Inflammatory macrophage (primary cell): ENCODE measurements at places on chromosomes 7 and 10.
A peak's percentile ranks its signal among the peaks of the same experiment; 100 is the strongest.

DNA sequence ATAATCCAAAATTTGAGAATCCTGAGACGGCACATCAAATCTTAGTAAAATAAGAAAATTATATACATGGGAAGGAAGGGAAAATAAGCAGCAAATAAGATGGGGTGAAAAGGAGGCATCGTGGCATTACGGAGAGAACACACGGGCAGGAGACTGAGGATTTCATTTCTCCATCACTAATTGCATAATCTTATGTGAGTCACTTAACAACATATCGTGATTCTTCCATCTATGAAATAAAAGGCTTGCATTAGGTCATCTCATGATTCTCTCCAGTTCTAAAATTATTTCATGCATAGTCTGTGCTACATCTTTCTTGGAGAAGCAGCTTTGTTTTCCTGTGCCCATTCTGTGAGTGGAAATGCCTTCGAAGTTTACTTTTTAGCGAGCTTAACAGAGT is 288.7 kb downstream of the LRMDA start:
- peak; percentile 26 for DNase-seq

- DNase-seq: no peak
These were observed 300.6 kb downstream of the GFRA1 start for GRCh38 chr10:115972426-115972825.

DNA sequence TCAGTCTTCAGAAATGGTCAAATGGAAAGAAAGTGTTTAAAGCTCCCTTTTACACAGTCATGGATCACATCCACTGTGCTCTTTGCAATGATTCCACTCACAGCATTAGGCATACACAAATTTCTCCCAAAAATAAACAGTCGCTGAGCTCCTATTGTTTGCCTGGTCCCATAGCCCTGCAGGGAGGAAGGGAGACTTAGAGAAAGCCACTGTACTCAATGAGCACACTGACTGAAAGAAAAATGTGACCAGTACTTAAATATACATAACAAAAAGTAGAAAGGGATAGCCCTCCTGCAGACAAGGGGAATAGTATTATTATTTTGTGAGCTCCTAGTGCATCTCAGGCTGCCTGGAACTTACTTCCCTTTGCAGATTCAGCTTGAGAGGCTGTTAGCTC is 853.2 kb downstream of the GRID1 start:
- DNase-seq: no peak

GRCh38 chr7:1181640-1182039 is 21.6 kb upstream of the ZFAND2A start:
- peak; percentile 13 for DNase-seq

- DNase-seq: no peak
These were observed 47.2 kb upstream of the SEMA3E start for GRCh38 chr7:83696101-83696500.

GRCh38 chr10:78336402-78336791 is 302.7 kb downstream of the RPS24 start:
- DNase-seq: no peak

GRCh38 chr7:6269527-6269926 is 2.9 kb downstream of the CYTH3 start:
- no peak for DNase-seq

GRCh38 chr7:50492770-50493519 is 42.8 kb upstream of the FIGNL1 start:
- no peak for DNase-seq

DNA sequence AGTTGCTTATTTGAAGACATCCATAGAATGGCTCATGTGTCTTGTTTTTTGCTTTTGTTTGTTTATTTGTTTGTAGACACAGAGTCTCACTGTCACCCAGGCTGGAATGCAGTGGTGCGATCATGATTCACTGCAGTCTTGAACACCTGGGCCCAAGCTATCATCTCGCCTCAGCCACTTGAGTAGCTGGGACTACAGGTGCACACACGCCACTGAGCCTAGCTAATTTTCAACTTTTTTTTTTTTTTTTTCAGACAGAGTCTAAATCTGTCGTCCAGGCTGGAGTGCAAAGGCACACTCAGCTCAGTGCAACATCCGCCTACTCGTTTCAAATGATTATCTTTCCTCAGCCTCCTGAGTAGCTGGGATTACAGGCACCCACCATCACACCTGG is 83.3 kb upstream of the KLF6 start:
- DNase-seq: no peak

DNA sequence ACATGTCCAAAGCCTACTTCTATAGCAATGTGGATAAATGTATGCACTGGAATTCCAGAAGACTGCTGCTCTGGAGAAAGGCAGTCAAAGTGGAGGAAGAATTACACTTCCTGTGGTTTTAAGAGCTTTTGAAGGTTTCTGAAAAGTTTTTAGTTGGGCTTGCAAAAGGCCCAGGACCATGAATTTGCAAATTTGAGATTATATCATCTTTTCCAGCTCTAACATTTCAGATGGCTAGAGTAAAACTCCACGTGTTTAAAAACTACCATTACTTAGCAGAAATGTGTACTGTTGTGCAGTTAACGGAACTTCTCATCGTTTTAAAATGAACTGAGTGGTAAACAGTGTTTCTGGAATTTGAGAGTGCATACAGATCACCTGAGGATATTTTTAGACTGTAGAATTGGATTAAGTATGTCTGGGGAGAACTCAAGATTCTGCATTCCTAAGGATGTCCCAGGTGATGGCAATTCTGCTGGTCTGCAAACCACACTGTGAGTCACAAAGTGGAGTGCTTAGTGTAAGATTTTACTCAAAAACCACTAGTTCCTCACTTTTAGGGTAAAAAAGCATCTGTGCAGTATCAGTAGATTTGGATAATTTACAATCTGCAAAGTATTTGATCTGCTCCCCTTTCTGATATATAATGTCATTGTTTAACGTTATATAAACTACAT is 32.9 kb upstream of the CCDC71L start:
- peak; percentile 31 for DNase-seq

DNA sequence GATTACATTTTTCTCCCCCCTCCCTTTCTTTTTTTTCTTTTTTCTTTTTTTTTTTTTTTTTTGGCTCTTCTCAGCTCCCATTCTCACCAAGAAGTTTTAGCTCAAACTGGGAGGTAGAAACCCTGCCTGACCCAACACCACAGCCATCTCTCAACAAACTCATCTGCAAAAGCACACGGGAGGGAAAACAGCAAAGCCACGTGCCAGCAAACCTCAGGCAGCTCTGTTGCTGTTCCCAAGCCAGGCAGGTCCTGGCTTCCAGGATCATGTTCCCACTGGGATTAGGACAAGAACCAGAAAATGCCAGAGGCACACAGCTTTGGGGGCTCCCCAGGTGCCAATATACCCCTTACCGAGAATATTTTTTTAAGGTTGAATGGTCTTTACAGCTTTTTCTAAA is 56.7 kb downstream of the ITIH5 start:
- DNase-seq: no peak

GRCh38 chr10:62022830-62023229 is 121.3 kb downstream of the ARID5B start:
- DNase-seq: no peak

DNA sequence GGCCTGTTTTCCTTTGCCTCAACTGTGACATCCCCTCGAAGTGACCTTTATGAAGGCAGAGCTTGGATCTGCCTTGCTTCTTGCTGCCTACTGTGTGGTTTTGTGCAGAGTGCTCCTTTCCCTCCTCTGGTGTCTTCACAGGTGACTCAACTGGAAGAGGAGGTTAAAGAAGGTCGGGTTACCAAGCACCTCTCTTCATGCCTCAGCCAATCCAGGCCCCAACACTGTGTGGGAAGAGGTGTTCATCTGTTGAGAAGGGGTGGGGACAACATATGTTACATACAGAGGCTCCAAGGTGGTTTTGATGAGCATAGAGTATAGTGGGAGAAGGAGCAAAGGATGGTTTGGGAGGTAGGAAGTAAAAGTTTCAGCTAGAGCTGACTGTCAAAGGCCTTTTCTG is 155.7 kb downstream of the AUTS2 start:
- no peak for DNase-seq

- no peak for DNase-seq
These were observed 111.4 kb downstream of the LRRN3 start for GRCh38 chr7:111202321-111202720.

GRCh38 chr7:78985509-78985908 is 468.0 kb downstream of the MAGI2 start:
- no peak for DNase-seq

DNA sequence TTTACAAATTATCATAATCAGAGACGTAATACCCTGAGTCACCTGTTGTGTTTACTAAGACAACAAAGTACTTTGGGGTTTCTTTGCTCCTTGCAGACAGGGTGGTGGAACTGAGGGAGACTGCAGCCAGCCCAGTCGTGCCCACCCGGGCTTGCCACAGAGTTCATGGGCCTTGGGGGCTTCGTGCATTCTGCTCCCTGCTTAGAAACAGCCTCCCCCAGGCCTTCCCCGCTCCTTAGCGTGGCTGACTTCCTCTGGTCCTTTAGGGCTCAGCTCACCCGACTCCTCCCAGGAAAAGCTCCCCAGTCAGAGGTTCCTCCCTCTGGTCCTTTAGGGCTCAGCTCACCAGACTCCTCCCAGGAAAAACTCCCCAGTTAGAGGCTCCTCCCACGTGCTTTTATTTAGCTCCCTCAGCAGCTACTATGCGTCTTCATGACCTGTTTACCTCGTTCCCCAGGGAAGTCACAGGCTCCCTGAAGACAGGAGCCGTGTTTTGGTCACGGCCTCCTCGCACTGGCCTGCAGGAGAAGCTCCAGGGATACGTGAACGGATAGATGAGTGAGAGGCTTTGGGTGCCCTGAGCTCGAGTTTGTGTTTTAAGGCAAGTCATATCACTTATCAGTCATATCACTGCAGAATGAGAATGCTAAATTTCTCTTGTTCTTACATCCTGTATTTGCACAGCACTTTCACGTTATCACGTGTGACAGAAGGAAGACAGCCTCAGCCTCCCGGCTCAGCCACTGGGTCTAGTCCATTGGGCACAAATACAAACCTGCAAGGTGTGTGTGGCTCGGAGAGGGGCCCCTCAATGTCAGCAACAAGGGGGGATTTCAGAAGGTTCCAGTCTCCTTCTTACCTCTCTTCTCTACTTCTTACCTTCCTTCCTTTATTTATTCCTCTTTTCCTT is 52.7 kb upstream of the VIPR2 start:
- DNase-seq: peak; percentile 46

DNA sequence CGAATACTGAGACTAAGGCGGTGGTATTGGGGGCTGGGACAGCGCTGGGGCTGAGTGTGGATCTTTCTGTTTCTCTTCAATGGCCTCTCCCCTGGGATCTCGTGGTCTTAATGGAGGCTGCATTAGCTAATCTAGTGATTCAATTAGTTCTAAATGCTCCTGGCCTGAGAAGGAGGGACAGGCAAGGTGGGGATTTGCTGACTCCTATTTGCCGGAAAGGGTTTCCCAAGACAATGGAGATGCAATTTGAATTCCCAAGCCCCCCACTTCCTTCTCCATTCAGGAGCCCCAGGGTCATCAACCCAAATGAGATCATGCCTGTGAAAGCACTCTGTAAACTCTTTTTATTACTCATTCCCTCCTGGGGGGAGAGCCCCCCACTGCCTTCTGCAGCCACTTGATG is 111.7 kb upstream of the PLXNA4 start:
- no peak for DNase-seq

- DNase-seq: no peak
These were observed 10.6 kb upstream of the ENTPD7 start for GRCh38 chr10:99648717-99649116.

DNA sequence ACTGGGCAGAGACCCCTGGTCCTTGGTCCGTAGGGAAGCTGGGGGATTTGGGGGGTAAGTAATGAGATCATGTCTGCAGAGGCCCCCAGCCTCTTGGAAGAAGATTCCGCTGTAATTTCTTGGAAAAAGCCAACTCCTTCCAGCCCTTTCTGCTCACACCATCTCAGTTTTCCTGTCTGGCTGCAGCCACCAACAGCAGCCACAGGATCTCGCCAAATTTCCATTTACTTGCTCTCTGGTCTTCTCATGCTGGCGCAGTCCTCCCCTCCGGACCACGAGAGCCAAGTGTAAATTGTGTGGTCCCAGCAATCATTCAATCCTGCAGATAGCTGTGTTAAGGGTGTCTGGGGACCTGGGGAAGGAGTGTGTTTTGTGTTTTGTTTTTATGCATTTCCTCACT is 49.6 kb downstream of the ASB13 start:
- no peak for DNase-seq

DNA sequence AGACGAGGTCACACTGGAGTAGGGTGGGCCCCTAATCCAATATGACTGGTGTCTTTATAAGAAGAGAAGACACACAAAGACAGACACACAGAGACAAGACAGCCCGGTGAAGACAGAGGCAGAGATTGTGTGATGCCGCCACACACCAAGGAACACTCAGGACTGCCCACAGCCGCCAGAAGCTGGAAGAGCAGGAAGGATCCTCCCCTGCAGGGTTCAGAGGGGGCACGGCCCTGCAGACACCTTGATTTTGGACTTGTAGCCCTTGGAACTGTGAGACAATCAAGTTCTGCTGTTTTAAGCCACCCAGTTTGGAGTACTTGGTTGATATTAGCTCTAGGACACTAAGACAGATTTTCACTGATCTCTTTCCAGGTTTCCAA is 72.1 kb upstream of the NANOS1 start:
- DNase-seq: no peak

DNA sequence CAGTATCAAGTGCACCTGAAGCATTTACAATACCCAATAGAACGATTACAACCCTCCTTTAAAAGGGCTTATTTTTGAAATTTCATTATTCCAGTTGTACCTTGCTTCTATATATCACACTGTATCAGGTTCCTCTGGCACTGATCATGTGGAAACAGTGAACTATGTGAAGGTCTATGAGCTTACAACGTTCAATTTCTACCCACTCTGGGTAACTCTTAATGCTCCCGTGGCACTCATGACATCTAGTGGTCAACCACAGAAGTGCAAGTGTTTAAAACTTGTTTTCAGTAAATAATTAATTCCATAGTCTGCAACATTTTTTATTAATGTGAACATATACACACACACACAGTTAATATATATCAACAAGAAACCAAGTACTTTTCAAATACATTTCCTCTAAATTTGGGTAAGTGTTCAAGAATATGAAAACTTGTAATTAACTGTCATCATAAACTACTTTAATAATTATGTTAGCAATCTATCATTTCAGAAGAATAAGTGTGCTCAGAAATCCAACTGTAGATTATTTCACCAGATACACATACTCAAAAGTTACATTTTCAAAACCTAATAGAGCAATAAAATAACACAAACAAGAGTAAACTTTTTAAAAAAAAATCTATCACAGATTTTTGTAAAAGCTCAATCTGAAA is 61.0 kb downstream of the MPP7 start:
- peak; percentile 72 for DNase-seq

DNA sequence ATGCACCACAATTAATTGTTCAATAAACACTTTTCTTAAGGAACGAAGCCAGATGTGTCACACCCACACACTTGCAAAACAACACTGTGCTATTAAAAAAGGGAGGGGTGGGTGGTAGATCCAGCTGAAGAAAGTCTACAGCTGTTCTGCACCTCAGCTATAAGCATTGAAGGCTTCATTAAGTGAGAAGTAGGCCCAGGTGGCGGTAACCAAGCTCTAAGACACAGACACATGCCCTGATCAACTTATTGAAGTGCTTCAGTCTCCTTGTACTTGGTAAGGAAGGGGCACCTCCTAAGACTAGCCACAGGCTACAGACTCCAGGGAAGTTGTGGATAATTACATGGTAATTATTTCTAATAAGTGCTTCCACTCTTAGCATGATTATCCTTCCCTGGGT is 4.5 kb upstream of the CPVL start:
- no peak for DNase-seq

- no peak for DNase-seq
These were observed 142.2 kb downstream of the AGMO start for GRCh38 chr7:15419596-15419995.

GRCh38 chr10:31897506-31897905 is 31.1 kb downstream of the ARHGAP12 start:
- no peak for DNase-seq
